Iris pigment epithelial cell (primary cell): ENCODE measurements at places on chromosomes 12 and 14.

DNA sequence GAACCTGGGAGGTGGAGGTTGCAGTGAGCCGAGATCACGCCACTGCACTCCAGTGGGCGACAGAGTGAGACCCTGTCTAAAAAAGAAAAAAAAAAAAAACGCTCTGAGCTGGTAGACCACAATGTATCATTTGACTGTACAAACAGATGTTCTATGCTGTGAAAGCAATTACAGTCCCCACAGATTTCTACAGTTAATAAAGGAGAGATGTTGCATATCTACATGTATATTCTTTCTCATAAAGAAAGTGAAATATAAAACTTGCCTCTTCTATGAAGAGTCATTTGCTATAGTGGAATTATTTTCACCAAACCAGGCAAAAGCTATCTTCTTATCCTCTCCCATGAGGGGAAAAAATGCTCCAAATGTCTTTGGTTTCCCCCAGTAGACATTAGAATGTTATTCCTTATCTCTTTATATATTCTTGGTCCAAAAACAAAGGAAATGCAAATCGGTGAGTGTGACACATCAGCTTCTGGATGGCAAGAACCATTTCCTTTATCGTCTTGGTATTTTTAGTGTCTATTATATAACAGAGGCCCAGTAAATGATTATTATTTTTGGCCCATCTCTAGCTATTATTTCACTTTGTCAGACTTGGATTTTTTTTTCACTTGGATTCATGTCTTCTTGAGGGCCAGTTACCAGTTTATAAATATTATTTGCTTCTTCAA, 230.4 kb downstream of the SSPN start:
- DNase-seq, result peak; percentile 15

DNA sequence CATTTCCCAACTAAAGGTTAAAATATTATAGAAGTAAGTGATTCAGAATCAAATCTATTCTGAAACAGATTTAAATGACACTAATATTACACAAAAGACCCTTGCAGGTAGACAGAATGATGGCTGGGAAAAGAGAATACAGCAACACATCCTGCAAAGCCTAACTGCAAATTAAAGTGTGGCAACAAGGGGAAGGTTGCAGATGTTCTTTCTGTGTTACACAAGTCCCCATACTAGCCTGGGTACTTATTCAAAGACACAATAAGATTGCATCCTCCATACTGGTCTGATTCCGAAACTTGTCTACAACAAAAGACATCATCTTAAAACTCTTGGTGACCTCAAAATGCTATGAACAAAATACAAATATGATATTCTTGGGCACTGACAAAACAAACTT, 50.5 kb downstream of the R3HDM2 start:
- DNase-seq, result no peak

DNA sequence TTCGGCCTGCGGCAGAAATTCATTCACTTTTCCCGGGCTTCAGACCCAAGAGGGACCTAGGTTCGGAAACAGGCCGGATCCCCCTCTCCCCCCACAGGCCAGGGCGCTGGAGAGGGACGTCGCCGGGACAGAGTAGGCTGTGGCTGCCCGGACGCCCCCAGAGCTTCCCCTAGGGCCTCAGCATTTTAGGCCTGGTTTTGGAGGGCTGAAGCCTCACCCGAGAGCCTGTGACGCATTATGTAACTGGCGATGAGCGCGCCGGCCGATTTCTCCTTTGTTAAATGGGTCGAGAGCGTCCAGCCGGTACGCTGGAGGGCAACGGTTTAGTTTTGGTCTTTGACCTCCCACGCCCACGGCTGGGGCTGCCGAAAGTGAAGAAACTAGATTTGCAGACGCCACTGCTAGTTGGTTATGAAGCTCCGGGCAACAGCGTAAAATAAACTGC, 657 bp downstream of the PEBP1 start:
- peak; percentile 48 for DNase-seq

- DNase-seq, result no peak
These were observed 24.1 kb upstream of the PLEKHA5 start for GRCh38 chr12:19105463-19105862.

DNA sequence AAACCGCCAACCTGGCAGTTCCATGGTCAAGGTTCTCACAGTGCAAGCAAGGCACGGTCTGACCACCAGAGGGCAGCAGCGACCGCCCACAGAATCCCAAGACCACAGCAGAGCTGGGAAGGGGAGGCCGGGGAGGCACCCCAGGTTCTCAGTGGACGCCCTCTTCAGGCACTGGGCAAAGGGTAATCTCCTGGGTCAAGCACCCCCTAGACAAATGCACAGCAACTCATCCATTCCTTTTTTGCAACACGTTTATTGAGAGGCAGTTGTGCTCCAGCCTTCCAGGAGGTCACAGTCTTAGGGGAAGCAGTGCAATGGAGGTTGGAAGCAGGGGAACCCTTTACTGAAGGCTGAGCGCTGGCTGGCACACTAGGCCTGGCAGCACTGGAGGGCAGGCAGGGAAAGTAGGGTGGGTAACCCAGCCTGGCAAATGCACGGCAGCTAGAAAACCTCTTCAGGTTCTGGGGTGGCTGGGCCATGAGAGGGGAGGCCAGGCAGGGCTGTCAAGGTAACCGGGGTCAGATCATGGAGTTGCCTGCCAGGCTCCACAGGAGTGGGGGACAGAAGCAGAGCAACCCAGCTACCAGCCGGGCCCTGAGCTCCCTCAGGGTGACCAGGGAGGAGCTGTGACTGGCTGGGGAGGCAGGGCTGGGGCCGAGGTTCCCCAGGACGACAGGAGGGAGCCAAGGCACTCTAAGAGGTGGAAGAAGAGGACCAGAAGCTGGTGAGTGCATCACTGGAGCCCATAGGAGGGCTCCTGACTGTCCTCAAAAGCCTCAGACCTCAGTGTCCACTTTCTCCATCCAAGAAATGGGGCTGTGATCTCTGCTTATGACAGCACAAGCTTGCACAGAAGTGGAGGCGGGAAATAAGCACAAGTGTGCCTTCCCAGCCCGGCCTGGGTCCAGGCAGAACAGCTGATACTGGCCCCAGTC, 1.8 kb upstream of the RHOF start:
- peak; percentile 79 for DNase-seq

GRCh38 chr12:84165998-84166571, 746.5 kb downstream of the SLC6A15 start:
- no peak for DNase-seq

DNA sequence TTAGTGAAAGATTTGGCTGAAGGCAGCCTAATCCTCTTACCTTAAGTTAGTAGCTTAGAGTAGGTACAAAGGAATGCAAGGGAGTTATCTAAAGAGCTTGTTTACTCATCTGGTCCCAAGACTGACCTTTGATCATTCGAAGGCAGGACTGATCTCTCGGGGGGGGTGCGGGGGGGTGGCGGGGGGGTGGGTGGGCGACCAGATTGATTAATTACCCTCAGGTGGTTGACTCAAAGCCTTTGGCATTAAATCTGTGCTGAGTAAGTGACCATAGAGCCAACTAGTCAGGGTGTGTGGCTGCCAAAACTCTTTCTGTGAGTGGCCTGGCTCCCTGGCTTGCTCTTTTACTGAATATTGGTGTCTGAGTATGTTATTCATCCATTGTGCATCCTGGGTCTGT, 731.9 kb upstream of the FBXO33 start:
- DNase-seq, result no peak

DNA sequence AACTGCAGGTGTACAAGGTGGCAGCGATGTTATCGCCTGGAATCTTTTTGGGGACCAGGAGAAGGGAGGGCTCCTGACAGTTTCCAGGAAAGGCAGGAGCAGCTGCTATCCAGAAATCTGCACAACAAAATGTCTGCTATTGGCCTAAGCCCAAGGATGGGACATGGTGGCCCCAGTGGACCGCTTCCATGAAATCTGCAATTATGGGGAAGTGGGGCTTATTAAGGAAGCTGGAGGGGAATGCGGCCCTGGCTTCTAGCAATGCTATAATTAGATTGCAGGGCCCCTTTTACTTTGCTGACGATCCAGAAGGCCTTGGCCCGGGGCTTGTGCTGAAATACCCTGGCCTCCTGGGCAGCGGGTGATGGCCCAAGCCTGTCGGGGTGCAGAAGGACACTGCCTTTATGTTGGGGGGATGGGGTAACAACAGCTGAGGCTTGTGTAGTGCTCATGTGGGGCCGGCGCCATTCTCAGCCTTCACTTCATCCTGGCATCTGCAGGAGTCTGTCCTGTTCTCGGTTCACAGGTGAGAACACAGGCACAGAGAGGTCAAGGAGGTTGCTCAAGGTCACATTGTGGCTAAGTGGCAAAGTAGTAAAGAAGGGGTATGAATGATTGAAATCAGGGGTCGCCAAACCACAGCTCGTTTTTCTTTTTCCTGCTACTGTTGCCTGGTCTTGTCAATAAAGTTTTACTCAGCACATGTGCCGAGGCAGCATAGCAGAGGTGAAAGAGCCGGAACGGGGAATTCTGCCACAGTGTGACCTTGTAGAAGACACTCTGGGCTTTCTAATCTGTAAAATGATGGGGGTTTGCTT, 153.5 kb downstream of the RBM19 start:
- DNase-seq, result no peak

- no peak for DNase-seq
These were observed 35.0 kb downstream of the GNG2 start for GRCh38 chr14:51895375-51895774.

DNA sequence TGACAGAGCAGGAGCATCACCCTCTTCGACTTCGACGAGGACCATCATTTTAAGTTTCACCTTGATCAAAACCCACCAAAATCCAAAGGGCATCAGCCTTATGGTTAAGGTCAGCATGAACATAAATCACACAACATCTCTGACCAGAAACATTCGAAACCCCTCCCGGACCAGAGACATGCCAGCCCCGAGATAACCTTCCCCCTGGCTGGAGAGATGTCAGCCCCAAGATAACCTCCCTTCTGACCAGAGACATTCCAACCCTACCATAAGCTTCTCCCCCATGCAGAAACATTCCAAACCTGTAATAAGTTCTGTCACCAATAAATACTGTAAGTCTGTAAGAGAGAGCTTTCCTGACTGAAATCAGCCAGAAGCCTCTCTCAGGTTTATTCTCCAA, 6.3 kb downstream of the PCNX4 start:
- DNase-seq, result no peak

DNA sequence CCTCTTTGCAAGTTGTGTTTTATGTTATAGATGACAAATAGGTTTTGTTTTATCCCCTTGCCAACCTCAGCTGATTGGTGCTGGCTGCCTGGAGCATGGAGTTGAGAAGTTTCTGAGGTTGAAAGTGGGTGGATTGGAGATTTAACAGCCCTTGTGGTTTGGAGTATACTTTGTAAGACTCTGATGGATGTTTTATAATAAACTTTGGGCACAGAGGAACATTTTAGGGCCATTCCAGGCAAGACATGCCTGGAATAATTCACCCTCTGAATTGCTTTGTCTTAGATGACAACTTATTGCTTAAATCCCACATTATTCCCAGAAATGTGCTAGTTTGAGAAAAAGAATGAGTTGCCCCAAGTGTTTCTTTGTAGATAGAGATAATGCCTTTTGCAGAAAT, 158.9 kb downstream of the SLC5A8 start:
- no peak for DNase-seq

DNA sequence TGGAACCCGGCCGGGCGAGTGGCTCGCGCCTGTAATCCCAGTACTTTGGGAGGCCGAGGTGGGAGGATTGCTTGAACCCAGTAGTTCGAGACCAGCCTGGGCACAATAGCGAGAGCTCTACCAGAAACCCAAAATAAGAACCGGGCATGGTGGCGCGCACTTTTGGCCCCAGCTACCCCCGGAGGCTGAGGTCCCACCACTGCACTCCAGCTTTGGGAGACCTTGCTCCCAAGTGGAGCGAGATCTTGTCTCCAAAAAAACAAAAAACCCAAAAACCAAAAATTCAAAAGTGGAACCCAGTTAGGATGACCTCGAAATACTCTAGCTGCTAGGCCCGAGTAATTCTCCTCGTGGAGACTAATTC, 769 bp upstream of the VTI1B start:
- DNase-seq, result no peak

GRCh38 chr12:27969624-27970400, 2.7 kb downstream of the PTHLH start:
- peak; percentile 57 for DNase-seq

DNA sequence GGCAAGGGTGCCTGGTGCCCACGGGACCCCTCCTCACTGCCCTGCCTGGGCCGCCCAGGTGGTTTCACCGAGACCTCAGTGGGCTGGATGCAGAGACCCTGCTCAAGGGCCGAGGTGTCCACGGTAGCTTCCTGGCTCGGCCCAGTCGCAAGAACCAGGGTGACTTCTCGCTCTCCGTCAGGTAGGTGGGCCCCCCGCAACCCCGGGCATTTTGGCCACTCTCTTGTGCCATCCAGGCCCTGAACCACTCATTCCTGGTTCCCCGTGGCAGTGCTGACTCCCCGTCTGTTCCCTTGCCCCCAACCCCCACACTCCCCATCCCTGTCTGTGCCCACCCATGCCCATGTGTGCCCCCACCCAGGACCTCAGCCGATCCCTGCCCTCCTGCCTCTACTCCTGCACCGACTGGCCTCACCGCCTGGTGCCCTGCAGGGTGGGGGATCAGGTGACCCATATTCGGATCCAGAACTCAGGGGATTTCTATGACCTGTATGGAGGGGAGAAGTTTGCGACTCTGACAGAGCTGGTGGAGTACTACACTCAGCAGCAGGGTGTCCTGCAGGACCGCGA, 480 bp downstream of the PTPN6 start:
- no peak for DNase-seq

DNA sequence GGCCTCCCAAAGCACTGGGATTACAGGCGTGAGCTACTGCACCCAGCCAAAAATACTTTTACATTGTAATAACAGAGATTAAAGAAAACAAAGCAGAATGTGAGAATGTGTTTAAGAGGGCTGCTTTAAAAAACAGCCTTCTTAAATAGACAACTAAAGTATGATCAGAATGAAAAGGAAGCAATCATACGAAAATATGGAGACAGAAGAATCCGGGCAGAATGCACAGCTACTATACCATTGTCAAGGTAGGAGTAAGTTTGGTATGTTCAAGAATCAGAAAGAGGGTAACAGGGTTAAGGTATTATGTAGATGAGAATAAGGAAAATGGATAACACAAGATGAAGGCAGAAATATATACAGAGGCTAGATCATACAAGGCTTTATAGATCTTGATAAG, 8.5 kb downstream of the SEC23A start:
- DNase-seq, result no peak

DNA sequence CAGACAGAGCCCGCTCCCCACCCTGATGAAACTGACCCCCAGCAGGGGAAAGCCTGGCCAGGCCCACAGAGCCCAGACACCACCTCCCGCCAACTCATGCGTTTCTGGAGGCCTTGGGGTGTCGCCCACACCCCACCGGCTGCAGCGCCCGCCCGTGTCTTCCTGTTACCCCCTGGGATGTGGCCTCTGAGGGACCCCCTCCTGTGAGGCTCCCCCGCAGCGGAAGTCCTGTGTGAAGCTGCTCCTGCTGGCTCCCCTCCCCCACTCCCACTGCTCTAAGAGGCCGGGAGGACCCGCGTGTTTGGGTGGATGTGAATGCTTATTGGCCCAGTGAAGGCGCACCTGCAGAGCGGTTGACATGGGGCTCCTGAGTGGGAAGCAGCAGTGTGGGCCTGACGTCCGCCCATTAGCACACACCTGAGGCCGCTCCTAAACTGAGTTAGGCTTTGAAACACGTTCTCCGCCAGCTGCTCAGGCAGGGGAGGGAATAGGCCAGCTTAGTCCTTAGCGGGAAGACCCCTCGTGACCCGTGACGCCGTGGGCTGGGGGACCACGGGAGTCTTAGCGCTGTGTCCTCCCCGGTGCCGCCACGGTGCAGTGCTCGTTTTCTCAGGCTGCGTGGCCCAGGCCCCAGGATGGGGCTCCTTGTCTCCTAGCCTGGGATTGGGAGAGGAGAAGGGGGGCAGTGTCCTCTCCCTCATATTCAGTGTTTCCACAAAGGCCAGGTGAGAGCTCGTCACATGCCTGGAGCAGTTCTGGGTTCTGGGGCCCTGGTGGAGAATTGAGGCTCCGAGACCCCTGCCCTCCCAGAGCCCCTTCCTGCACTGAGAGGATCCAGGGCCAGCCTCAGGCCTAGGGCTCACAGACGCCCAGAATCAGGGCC, 323.4 kb upstream of the SFSWAP start:
- DNase-seq, result no peak
